Stimulated activated CD8-positive, alpha-beta memory T cell treated with anti-CD3 and anti-CD28 coated beads, Interleukin-15, amount 100 ng/mL, for 48 hours (primary cell): ENCODE measurements at places on chromosomes 4 and X.

DNA sequence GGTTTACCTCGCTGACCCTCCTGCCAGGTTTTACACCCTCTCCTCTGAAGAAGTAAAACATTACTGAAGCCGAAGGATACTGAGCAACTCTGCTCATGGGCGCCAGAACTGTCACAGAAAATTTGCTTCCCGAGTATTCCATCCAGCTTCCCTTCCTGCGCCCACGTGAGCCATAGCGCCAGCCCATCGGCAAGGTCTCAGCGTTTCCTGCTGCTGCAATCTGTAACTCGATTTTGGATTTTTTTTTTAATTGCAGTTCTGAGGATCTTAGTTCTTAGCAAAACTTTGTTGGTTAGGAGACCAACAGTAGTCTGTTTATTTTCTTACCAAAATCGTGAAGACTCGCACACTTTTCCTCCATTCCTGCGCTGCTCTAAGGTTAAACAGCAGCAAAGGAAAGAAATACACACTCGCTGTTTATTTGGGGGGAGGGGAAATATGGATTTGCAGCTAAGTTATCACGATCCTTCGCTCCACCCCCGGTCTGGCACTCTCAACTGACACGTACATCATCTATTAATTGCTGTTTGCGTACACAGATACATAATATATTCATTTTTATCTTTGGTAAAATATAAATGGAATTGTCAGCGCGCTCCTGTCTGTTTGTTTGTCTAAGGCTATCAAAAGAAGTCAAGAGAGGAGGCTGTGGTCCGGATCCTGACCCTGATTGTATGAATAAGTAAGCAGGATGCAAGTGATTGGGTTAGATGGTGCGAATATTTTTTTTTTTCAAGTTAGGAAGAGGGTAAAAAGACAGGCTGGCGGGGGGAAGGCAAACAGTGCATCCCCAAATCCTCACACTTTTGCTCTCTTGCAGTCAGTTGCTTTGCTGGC lies at the start of gene TLL1:
TLL1 (plus strand) TSS at position 777 of the 837 bp plus-strand sequence. CDS start 668 bp downstream, outside the sequence.
- no peak for DNase-seq

DNA sequence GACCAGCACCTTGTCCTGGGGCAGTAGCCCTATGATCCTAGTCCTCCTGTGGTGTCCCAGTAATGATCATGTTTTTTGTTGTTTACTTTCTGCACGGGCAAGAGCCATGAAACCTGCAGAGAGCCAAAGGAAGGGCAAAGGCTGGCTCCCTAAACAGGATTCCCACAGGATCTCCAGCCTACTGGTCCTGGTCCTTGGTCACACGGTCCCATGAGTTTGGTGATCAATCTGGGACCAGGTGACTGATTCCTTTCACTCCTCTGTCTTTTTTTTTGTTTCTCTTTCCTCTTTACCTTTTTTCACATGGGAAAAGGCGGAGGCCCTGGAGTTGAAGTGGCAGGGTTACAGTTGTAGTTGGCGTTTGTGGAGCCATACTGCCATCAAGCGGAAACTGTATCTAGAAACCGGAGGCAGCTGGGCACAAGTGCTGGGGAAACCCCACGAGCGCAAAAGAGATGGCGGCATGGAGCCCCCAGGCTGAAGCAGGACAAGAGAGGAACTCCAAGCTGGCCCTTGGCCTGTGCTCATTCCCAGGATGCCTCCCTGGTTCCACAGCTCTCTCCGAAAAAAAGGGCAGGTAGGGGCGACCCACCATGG lies 34.6 kb downstream of the NBDY start:
- DNase-seq = no peak

DNA sequence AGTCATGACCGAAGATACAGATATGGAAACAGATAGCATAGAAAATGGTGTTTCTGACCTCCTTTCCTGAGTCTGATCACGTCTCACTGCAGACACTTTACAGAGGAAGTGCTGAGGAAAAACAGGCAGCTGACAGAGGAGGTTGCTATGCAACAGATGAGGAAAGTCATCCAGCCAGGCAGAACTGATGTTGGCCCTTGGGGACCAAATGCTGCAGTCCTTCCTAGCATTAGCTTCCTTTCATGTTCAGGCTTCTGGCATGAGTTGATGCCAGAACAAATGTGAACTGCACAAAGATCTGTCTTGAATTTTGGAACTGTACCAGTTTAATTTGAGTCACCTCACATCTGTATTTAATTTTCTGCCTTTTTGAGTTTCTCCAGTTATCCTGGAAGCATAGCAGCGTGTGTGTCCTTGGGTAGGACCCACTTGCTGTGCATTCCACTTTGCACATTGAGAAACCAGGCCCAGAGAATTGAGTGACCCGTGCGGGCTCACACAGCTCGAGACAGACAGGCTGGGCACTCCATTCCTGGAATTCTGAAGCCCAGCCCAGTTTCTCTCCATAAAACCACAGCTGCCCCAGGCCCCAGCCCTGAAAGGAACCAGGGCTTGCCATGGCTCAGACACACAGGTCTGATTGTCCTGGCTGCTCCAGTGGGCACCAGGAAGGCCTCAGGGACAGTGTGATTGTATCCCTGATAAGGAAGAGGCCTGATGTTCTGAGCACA lies 1.4 kb upstream of the MAGED1 start:
- DNase-seq = no peak

DNA sequence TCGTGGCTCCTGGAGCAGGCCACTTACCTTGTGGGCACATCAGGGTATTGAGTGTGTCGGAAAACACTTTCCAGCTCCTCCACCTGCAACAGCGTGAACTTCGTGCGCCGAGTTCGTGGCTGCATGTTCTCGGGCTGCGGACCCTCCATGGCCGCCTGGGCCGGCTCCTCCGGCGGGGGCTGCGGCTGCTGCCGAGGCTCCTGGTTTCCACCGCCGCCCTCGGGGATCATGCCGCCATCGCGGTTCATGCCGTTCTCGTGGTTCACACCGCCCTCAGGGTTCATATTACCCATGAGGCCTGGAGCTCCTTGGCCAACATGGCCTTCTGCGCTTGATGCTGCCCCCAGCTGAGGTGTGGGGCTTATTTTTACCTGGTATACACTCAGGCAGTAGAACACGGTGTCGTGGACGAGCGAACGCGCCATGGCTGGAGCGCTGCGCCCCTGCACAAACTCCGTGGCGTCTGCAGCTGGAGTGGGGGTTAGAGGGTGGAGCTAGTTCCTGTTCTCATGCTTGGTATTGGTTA lies at the start of gene RHOXF1:
RHOXF1 (minus strand) TSS at position 476 of the 526 bp plus-strand sequence; CDS start at position 425, 51 bp downstream.
- no peak for DNase-seq

GRCh38 chrX:33987458-33987857 lies 144.7 kb downstream of the FAM47A start:
- DNase-seq = no peak

GRCh38 chr4:183356931-183357675 lies 34.9 kb upstream of the CLDN24 start:
- no peak for DNase-seq

DNA sequence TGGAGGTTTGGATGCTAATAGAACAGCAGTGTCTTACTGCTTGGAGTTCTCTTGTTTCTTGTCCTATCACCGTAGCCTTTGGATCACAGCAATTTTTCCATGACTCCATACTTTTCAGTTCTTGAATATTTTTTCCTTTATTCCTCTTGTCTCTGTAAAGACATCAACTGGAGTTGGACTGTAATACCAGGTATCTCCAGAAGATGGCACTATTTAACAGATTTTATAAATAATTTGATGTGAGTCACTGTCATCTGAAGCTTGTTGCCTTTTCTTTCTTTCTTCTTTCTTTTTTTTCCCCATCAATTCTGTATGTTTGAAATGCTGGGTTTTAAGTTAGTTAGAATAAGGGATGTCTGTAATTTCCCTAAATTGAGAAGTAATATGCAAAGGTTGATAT lies 24.1 kb downstream of the HPRT1 start:
- no peak for DNase-seq

GRCh38 chr4:26330186-26330787 lies 9.5 kb downstream of the RBPJ start:
- no peak for DNase-seq

DNA sequence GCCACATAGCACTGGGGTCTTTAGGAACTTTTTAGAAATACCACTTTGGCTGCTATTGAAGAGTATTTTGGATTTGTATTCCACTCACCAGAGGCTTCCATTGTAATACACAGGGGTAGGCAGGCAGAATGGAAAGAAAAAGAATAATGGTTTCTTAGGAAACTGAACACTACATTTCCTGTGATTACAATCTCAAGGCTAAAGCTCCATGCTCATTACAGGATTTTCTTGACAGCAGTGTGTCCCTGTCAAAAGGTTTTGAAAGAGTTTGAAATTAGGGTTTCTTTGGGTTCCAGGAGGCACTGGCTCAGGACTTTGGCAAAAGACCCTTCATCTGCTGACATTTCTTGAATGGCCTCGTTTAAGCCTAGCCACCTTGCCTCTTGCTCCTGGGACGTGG lies 74.8 kb upstream of the STIM2 start:
- no peak for DNase-seq

GRCh38 chrX:25013632-25014365 lies 2.0 kb downstream of the ARX start:
- no peak for DNase-seq

GRCh38 chr4:82951196-82951595 lies 50.7 kb downstream of the THAP9 start:
- no peak for DNase-seq

DNA sequence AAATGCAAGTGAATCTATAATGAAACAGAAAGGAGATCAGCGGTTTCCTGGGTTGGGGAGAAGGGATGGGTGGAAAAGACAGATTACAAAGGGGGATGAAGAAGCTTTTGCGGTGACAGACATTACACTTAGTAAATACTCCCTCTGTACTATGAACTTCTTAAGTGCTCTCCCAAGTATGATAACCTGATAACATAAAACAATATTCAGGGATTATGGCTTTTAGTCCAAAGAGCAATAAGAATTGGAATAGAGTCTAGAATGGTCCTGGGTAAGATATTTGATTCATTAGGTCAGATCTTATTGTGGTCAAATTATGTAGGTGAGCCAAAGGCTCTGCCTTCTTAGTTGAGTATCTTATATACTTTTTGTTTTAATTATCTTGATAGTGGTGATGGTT lies 9.2 kb downstream of the LRRC66 start:
- DNase-seq = no peak

GRCh38 chrX:17328837-17329236 lies 46.2 kb upstream of the NHS start:
- DNase-seq = no peak

DNA sequence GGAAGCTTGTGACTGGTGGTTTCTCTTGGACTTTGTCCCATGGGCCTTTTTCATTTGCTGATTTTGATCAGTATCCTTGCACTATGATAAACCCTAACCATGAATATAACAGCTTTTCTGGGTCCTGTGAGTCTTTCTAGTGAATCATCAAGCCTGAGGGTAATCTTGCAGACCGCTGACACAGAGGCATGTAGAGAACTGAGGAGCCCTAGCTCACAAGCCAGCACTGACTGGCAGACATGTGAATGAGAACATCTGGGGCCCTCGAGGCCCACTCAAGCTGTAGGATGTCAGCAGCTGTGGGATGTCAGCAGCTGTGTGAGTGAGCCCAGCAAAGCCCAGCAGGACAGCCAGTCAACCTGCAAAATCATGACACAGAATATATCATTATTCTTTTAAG lies 36.7 kb downstream of the HMGB3 start:
- no peak for DNase-seq

DNA sequence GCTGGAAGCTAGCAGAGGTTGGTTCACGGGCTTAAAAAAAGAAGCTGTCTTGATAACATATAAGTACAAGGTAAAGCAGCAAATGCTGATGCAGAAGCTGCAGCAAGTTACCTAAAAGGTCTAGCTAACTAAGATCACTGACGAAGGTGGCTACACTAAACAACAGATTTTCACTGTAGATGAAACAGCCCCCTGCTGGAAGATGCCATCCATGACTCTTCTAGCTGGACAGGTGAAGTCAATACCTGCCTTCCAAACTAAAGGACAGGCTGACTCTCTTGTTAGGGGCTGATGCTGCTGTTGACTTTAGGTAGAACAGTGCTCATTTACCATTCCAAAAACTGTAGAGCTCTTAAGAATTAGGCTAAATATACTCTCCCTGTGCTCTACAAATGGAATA lies 99.5 kb downstream of the FBXW7 start:
- DNase-seq = no peak

DNA sequence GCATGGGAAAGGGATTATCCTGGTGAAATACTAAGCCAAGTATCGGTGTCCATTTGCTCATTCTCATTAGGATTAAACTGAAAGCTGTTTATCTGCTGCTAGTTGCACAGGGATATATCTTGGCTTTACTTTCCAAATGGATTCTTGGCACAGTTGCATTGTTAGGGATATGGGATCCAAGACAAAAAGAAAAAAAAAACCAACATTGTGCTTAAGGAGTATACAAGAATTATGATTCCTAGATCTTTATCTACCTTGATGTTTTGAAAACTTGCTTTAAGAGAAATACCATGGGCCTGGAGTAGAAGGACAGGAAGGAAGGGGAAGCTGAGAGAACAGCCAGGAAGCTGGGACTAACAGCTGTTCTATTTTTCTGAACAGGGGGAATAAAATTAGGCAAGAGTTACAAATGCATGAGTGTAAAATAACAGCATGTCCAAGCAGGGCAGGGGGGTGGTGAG lies 107.6 kb downstream of the ATXN3L start:
- DNase-seq = no peak
